ENCODE measurements at places on chromosomes 1 and 21.

DNA sequence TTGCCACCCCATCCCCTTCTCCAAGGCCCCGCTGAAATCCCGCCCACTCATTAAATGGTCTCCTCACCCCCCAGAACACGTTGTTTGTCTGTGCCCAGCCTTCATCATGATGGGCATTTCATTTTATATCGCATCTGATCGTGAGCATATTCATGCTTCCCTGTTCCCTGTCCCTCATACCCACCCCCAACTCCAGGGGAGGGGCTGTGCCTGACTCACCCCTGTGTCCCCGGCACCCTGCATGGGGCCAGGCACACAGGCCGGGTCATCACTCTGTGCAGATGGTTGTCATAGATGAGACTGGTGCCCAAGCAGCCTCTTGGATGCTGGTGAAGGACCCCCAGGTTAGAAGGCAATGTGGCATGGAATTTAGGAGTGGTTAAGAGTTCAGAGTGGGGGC is 11.0 kb downstream of the CAMK2N1 start:
- no peak for DNase-seq

- DNase-seq: peak; percentile 78
Observed at GRCh38 chr1:21782349-21782867, 541 bp downstream of the USP48 start.

DNA sequence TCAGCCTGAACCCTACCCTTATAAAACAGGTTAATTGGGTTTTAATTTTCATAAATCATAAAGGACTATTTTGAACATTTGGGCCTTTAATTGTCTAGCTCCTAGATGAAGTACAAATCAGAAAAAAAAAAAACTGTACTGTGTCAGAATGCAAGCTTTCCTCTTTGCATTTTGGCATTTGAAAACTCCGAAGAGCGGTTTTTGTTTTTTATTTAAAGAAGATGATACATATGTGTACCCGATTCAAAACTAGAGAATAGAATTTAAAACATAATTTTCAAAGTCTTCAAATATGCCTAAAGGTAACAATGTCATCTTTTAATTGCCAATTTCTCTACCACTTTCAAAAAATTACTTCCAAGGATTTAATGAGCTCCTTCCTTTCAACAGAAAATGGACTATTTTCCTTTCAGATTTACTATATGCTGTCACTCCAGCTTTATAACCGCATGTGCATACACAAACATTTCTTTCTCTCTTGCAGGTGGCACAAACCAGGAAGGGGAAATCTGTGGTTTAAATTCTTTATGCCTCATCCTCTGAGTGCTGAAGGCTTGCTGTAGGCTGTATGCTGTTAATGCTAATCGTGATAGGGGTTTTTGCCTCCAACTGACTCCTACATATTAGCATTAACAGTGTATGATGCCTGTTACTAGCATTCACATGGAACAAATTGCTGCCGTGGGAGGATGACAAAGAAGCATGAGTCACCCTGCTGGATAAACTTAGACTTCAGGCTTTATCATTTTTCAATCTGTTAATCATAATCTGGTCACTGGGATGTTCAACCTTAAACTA is 33.7 kb downstream of the MRPL39 start:
- no peak for DNase-seq

- DNase-seq: peak; percentile 57
Observed at GRCh38 chr1:16189921-16190621, 22.4 kb downstream of the ARHGEF19 start.

DNA sequence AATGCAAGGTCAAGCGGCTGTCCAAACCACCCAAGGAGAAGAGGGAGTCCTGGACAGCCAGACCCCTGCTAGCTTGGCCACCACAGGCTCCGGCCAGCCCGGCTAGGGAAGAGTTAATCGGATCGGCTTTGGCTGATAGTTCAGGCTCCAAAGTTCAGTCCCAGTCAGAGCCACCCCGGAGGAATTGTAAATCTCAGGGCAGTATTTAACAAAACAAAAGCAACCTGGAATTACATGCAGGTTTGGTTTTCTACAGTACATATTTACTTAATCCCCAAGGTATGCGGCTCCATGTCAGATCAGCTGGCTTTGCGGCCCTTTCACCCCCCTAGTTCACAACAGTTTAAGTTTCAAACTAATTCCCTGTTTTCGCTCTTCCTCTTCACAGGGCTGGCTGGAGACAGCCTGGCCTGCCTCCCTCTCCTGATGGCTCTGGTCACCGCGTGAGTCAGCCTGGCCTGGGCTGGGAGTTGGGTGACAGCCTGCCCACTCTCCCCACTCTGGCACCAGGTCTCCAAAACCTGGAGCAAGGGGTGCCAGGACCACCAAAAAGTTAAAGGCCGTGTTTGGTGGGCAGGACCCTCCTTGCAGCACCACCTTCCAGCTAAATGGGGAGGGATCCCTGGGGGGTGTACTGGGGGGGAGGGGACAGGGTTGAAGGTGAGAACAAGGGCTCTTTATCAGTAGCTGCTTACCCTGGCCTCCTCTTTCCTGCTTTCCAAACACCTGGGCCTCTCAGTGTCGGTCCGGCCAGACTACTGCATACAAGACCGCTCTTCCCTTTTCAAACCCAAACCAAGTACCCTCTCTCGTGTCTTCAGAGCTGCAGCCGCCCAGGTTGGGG is 1.9 kb downstream of the DHRS3 start:
- peak; percentile 47 for DNase-seq

- DNase-seq: no peak
Observed at GRCh38 chr1:226216056-226216455, 7.4 kb upstream of the MIXL1 start.

DNA sequence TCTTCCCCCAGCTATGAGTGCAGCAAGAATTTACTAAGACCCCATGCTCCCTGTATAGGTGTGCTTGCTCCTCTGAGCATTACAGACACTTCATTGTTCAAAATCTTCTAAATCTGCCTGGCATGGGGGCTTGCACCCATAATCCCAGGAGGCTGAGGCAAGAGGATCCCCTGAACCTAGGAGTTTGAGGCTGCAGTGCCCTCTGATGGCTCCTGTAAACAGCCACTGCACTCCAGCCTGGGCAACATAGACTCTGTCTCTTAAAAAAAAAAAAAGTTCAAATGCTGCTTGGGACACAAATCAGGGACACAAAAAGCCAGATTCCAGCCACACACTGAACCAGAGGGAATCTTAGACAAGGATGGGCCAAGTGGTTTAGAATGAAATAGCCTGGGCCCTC is 3.4 kb upstream of the ACOT7 start:
- DNase-seq: no peak

- DNase-seq: no peak
Observed at GRCh38 chr1:89972024-89972423, 22.9 kb upstream of the ZNF326 start.

- DNase-seq: no peak
Observed at GRCh38 chr1:246565751-246566127, 322 bp downstream of the TFB2M start.

DNA sequence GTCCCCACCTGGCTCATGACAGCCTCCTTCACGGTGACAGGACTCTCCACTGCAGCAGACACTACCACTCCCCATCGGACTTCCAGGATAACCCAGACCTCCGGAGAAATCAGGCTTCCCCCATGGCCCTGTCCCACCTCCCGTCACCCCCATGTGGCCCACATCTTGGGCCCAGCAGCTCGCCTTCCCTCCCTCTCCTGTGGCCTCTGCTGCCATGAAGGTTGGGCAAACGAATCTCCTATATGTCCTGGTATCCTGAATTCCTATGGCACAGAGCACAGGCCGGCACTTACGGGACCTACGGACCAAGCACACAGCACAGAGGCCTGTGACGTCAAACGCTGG is 82.0 kb downstream of the NPHP4 start:
- no peak for DNase-seq

DNA sequence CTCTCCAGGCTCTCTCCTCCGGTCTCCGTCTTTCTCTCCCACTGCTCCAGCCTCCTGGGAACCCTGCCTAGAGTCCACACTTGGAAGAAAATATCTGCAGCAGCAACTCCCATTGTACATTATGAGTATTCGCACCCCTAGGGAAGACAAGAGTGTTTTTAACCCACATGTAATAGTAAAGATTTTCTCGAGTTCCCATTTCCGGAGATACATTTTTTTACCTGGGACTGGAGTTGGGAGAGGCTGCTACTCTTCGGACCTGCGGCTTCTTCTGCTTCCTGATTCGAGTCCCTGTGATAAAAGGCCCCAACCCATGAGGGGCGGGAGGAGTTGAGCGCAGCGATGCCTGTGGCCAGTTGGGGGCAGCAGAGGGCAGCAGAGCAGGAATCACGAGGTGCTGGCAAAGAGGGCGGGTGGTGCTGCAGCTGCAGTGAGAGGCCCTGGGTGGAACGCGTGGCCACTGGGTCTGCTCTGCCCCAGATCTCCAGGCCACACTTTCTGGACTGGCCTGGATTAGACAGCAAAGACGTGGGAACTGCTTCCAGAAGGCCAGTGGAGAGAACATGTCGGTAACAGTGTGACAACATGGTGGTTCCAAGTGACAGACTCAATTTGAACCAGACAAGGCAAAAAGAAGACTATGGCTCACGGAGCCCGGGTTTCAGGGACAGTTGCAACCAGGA is 221.0 kb upstream of the CSF3R start:
- DNase-seq: peak; percentile 88

GRCh38 chr1:12496154-12496961 is 121.7 kb downstream of the DHRS3 start:
- peak; percentile 65 for DNase-seq

DNA sequence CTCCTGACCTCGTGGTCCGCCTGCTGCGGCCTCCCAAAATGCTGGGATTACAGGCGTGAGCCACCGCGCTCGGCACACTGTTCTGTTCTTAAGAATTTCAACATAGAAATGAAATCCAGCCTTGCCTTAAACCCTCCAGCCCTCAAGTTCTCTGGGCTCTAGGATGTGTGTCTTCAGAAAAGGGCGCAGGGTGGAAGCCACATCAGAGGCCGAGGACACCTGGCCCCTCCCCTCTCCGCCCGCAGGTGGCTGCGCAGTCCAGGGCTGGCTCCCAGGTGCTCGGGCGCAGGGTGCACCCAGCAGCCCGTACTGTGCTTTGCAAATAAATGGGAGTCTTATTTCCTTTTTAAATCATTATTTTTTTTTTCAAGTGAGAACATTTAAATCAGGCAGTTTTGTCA is 2.0 kb upstream of the C1orf174 start:
- no peak for DNase-seq

DNA sequence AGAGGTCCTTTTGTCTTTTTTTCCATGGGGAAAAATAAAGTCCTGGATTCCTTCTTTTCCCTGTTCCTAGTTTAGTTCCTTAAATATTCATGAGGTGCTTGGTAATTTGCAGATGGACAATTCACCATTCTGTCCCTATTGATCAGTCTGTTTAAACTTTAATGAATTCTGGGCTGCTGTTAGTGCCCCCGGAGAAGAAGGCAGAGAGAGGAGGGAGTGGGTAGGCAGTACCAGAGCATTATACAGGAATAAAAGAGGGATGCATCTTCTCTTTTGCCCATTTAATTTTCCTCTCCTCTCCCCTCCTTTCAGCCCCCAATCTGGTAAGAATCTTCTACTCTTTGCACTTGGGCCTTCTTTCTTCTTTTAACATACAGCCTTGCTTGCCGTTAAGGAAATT is 25.9 kb downstream of the FGGY start:
- no peak for DNase-seq

DNA sequence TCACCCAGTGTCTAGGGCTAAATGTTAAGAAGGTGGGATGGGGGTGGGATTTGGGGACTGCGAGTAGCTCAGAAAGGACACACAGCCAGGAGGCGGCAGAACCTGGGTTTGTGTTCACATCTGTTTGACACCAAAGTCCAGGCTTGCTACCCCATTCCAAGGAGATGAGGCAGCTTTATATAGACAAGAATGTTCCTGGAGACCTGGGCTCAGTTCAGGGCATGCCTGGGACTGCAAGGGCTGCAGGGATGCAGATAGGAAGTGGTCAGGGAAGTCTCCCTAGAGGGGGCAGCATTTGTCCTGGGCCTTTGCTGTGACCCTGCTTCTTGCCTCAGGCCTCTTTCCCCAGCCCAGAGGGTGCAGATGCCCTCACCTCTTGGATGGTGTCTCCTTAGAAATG is 16.3 kb downstream of the PADI3 start:
- no peak for DNase-seq

GRCh38 chr1:64984737-64985136 is 18.4 kb upstream of the JAK1 start:
- DNase-seq: no peak

GRCh38 chr21:27320868-27321267 is 354.0 kb upstream of the ADAMTS5 start:
- DNase-seq: no peak

DNA sequence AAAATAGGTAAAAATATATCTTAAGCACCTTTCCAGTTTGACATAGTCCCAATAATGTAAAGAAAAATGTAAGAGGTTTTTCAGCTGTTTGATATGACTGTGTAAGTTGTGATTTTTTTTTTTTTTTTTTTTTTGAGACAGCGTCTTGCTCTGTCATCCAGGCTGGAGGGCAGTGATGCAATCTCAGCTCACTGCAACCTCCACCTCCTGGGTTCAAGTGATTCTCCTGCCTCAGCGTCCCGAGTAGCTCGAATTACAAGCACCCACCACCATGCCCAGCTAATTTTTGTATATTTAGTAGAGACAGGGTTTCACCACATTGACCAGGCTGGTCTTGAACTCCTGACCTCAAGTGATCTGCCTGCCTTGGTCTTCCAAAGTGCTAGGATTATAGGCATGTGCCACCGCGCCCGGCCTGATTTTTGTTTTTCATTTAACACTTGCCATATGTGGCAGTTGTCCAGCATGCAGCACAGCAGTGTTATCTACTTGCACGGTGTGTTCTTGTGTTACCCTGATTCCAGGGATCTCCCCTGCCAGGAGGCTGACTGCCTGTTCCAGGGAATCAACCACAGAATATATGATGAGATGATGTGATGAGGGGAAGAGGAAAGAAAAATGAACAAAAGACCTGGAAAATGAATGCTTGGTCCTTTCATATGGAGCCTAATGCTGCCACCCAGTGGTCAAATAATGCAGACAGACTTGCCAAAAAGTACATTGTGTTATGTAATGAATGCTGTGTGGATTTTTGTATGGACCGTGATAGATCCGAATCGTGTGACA is 79.0 kb downstream of the RAVER2 start:
- DNase-seq: peak; percentile 85

DNA sequence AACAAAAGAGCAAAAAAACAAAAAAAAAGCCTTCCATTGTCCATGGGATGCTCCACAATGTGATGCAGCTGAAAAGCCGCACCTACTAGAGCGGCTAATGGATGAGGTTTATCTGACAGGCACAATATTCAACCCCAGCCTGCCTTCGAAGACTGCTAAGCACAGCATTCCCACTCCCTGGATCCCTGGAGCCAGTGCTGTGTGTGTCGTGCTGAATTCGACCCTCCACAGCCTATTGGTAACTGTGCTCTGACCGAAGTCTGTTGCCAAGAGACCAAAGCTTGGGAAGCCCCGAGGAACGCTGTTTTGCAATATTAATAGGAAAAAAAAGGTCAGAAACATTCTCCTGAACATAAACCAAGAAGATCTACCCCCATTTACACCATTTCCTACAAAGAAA is 57.2 kb upstream of the PUM1 start:
- no peak for DNase-seq
